ENCODE measurements at places on chromosomes 1 and 21.

DNA sequence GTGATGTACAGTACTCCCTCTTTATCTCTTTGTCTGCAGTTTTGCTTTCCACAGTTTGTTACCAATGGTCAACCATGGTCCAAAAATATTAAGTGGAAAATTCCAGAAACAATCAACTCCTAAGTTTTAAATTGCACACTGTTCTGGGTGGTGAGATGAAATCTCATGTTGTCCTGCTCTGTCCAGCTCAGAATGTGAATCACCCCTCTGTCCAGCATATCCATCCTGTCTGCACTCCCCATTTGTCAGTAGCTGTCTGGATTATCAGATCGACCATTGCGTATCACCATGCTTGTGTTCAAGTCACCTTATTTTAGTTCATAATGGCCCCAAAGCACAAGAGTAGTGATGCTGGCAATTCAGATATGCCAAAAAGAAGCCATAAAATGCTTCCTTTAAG, 118.2 kb upstream of the PDE4B start:
- no peak for DNase-seq

DNA sequence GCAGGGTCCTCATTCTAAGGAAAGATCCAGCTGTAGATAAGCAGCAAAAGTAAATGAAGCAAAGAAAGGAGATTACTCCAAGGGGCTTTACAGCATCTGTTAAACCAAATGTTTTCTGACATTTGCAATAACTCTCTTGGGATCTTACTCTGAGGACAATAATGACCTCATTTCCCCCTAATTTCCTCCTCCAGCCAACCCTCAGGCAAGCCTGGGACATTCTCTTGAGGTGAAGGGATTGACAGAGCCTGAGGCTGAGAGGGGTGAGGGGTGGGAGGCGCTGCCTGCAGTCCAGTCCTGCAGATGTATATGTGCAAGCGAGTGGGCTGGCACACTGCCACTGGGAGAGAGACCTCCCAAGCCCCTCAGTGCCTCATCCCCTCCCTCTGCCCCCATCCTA, 40.5 kb upstream of the NEK2 start:
- no peak for DNase-seq

DNA sequence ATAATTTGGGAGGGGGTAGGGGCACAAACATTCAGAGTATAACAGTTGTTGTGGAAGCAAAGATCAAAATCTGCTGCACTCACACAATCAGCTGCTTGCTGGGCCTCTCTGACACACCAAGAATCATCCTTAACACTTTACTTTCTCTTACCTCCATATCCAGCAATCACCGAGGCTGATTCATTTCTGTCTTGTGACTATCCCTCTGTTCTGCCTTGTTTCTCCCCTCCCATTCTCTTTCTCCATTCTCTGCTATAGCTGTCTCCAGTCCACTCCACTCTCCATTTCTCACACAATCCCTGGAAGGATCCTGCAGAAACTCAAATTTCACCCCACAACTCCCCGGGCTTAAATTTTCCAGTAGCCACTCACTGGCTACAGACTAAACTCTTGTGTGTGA, 91.8 kb upstream of the NGF start:
- no peak for DNase-seq

DNA sequence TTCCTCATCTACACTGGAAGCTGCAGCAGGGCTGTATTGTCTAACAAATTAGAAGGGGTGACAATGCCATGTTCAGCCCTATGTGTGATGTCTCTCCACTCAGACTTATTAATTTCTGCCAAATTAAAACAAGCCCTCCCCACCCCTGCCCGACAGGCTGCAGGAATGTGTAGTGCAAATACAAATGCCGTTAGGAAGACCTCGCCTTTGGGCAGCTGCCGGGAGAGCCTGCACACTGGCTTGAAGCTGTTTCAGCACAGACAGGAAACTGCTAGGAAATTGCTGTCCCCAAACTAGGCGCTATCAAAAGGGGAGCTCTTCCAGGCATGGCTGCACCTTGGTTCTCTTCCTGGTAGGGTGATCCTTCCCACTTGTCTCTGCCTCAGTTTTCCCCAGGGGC, 135.2 kb downstream of the ELAVL4 start:
- DNase-seq, result no peak

GRCh38 chr1:186754542-186755145, 74.1 kb upstream of the PLA2G4A start:
- no peak for DNase-seq

DNA sequence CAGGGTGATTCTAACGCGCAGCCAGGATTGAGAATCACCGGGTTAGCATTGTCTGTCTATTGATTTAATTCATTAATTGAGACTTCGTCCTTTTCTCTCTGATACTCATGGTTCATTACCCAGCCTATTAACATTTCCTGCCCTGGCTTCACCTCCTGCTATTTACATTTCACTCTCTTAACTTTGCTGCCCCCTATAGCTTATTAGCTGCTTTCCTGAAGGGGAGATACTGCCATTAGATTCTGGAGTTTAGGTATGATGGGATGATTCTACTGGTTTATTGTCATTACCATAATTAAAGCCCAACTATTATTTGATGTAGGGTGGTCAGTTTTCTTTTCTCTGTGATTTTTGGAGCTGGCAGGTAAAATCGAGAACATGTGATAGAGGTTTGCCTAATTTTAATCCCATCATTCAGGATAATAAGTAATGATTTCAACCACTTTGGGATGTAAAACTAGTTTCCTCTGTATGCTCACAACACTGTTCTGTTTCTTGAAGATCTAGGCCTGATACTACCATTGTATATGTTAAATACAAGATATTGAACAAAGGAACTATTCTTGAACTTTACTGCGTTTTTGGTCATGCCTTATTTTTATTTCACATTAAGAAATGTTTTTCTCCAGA, 6.4 kb downstream of the PPP2R5A start:
- no peak for DNase-seq

DNA sequence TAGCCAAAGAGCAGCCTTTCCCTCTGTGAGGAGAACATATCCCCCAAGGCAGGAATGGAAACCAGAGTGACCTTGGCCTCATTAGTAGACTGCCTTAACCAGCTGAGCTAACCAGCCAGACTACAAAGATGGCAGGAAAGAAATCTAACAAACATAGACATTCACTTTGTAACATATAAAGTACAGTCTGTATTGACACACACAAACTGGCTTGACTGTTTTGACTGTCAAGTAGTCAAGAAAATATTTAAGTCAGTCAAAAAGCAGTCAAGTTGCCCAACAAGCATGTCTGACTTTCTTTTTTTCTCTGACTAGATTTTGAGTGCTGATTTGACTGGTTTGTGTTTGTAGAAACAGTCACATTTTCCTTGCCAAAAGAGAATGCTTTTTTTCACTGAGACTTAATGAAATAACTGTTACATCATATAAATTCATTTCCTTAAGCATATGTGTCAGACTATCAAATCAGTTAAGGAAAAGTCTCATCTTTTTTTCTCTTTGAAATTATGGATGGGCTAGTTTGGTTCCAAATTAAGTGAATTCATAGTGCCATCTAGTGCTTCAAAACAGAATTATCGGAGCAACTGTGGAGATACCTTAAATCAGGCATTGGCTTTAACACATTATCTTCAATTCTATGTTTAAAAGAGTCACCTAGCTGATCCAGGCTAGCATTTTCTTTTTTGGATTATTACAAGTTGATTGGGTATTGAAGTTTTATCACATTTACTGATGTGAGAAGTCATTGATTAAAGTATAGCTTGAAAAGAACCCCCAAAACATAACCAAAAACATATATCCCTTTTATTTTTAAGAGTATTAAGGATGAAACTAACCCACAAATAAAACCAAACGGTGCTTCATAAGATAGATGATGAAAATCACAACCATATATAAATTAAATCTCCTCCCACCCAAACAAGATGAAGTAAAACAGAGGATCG, 75.0 kb downstream of the ATP6V1G3 start:
- DNase-seq, result no peak

DNA sequence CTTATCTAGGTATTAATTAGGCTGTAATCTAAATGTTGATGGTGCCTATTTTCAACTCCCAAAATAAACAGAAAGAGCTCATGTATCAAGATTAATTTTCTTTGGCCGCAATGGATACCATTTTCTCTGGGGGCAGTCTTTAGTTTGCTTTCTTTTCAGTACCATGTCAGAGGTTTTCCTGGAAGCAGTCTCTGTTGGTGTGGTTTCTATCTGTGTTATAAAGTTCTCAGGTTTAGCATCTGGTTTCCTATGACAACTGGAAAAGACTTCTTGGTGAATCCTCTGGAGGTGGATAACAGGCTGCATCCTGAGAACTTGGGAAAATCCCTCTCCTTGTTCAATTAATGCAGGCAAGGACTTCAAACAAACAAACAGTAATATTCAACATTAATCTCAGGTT, 38.7 kb upstream of the BATF3 start:
- DNase-seq, result no peak

DNA sequence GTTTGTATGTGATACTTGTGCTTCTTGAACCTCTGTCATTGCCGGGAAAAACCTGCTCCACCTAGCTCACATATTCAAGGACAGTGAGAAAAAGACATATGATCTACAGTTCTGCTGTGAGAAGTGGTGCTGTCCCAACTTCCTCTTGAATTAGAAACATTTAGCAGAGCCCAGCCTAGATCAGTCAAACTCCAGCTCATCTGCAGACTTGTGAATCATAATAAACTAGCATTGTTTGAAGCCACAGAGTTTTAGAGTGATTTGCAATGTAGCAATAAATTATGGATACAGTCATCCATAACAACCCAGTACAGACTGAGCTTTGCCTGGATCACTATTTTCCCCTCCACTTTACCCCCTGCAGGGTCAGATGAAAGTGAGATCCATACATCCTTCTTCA, 497.8 kb downstream of the PLA2G4A start:
- DNase-seq, result no peak

- no peak for DNase-seq
Observed at GRCh38 chr1:44242746-44243145, 29.5 kb downstream of the DMAP1 start.

- DNase-seq, result no peak
Observed at GRCh38 chr21:30986965-30987364, 51.3 kb downstream of the KRTAP19-8 start.

GRCh38 chr1:150363426-150364230, at the start of gene RPRD2:
Gene RPRD2, plus strand, starts transcription at chr1:150364147. Its CDS starts 568 bp downstream, at chr1:150364715.
- DNase-seq, result peak; percentile 99

DNA sequence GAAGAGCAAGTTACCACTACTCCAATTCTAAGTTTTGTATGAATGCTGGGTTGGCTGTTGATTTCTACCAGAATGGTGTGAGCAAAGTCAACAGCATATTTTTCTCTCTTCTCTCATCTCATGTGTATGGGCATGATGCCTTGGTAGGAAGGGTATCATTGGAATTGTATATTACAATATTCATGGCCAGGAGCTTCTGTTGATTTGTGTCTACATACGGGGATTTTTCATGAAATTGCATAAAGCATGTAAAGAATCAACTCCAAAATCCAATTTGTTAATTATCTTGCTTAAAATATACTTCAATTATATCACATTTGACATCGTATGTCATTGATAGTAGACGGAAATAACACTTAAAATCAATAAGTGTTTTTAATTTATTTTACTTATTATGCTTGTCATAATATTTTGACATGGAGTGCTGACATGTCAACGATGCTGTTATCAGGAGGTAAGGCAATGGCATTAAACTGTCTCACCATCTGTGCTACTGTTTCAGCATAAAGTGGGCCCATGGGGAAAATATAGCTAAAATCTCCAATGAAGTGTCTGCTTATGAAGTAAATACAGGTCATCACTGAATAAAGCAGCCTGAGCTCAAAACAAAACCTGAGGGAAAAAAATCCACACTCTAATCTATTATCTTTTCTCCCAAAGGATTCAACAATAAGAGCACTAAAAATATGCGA, 142.2 kb upstream of the NBPF11 start:
- no peak for DNase-seq

- no peak for DNase-seq
Observed at GRCh38 chr1:170032531-170033280, 41.8 kb downstream of the KIFAP3 start.

DNA sequence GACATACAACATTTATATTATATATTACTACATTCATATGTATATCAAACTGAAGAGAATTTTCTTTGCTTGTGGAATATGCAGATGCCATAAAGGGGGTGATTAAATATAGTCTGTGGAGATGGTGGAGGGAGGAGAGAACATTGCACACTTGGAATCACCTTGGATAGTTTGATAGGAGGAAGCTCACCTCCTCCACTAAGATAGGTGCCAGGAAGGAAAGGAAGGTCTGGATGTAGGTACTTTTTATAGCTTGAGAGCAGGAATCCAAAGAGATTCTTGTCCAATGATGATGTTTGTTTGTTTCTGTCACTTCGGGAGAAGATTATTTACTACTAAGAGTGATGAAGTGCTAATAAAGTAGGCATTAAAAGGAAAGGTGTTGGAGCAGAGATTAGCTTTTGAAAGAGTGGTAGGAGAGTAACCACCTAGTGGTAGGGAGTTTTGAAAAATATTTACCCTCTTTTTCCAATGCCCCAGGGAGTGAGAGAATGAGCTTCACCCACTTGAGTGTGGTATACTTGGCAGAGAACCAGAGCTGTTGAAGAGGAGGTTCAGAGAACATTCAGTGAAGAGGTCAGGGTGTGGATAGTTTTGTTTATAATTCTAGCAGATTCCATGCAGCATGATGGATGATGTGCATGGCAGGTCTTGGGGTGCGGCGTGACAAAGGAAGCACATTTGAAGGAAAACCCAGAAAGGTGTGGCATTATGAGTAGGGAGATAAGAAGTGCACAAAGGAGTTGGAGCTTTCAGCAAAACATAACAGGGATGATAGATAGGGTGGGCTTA, 145.0 kb downstream of the PATJ start:
- no peak for DNase-seq

- DNase-seq, result peak; percentile 21
Observed at GRCh38 chr1:22321917-22322316, 129.7 kb upstream of the ZBTB40 start.

GRCh38 chr1:117061986-117062415, 1.9 kb downstream of the TTF2 start:
- DNase-seq, result no peak

GRCh38 chr1:54681358-54681757, 34.3 kb upstream of the TTC4 start:
- DNase-seq, result no peak

DNA sequence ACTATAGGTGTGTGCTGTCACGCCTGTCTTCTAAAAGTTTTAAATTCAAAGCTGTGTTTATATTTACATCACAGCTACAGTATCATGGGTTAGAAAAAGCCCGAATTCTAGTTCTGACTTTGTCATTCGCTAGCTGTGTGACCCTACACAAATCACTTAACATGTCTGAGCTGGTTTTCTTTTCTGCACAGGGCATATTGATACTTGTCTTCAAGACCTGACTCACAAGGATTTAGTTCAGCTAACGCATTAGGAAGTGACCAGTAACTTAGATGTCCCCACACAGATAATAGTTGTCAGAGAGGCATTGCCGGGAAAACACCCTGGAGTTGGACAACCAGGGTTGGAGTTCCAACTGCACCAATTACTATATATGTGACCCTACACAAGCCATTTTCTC, 25.9 kb downstream of the GIPC2 start:
- no peak for DNase-seq
